ENCODE measurements at places on chromosomes 1 and 21.

DNA sequence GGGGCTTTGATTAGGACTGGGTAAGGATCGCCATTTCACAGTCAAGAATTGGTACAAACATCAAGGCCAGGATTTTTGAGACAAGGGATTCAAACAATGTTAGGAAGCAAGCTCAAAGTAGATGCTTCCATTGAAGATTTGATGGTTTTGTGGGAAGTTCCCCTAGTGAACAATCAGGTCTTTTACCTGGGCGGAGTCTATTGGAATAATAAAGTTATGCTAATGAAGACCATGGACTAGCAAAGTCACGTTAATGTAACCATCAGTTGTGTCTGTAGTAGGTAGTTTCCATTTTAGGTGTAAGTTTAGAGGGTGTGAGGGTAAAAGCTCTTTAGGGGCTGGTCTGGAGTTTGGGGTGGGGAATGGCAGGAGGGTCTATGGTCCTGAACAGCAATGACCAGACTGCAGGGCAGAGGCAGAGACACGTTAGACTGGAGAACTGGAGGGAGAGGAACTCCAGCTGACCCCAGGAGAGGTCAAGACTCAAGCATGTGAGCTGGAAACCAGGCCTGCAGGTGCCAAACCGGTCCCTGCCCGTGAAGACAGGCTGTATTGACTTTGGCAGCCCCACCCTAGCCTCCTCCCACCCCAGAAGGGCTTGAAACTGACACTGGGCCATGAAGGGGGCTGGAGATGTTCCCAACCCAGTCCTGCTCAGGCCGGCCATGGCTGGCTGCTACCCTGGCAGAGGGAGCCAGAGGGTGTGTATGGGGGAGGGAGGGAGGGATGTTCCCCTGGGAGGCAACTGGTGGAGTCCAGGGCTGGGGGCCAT is 36.0 kb upstream of the GPR37L1 start:
- H3K27me3 ChIP-seq = peaks cover 14% of the 10 kb centered on the region
- H3K36me3 ChIP-seq = no peaks in the 10 kb centered on the region
- no peak for DNase-seq
- no peak overlapping the region for H3K27ac ChIP-seq

DNA sequence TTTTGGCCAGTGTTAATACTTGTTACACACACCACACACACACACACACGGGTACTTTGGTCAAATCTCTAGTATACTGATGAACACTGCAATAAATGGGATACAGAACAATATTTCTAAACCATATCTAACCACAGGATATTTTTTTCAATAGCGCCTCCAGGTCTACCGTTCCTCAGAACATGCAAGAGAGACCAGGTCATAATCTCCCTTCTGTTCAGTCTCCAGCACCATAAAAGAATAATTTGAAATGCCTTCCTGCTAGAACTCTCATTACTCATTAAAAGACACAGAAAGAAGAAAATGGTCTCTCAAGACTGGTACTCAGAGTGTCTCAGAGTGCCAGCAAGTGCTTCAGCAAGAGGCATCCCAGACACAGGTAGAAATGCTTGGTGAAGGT is 11.5 kb upstream of the SLC44A3 start:
- H3K4me1 ChIP-seq = peaks cover 4% of the 10 kb centered on the region
- no peak overlapping the region for H3K4me3 ChIP-seq
- peaks cover 11% of the 10 kb centered on the region for H3K27me3 ChIP-seq
- H3K36me3 ChIP-seq = no peaks in the 10 kb centered on the region
- peak overlapping the region; percentile 4 for H3K27ac ChIP-seq

- no peaks in the 10 kb centered on the region for H3K36me3 ChIP-seq
- H3K27me3 ChIP-seq = peaks cover 7% of the 10 kb centered on the region
- H3K27ac ChIP-seq = no peak overlapping the region
- H3K4me3 ChIP-seq = no peak overlapping the region
- H3K4me1 ChIP-seq = no peaks in the 10 kb centered on the region
Measured at GRCh38 chr1:110538075-110538474, 19.1 kb upstream of the KCNA10 start.

GRCh38 chr1:26749458-26749857 is 38.3 kb upstream of the PIGV start:
- no peak for DNase-seq
- H3K4me3 ChIP-seq = no peak overlapping the region
- H3K27me3 ChIP-seq = no peaks in the 10 kb centered on the region
- peak overlapping the region; percentile 69 for H3K27ac ChIP-seq
- H3K4me1 ChIP-seq = peaks cover 95% of the 10 kb centered on the region

DNA sequence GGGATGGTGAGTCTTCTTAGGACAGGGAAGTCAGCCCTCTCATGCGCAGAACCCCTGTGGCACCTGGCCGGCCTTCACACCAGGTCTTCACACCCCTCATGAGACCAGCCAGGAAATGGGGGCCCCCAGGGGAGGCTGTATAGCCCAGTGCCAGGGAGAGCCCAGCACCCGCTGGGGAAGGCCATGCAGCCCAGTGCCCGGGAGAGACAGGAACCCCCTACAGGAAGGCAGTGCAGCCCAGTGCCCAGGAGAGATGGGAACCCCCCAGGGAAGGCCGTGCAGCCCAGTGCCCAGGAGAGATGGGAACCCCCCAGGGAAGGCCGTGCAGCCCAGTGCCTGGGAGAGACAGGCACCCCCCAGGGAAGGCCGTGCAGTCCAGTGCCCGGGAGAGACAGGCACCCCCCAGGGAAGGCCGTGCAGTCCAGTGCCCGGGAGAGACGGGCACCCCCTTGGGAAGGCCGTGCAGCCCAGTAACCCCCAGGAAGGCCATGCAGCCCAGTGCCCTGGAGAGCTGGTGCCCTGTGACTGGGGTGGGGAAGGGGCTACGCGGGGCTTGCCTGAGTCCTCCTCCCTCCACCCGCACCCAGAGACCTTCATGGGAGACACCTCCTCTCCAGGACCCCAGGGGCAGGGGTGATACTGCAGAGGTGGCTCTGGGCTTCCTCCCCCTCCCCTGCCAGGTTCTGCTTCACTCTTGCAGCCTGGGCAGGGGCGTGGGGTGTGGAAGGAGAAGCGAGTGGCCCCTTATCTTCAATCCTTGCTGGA is 110.5 kb upstream of the COL6A1 start:
- DNase-seq = no peak
- no peaks in the 10 kb centered on the region for H3K4me1 ChIP-seq
- peaks cover 7% of the 10 kb centered on the region for H3K27me3 ChIP-seq
- no peak overlapping the region for H3K27ac ChIP-seq

- DNase-seq = no peak
- H3K4me1 ChIP-seq = no peaks in the 10 kb centered on the region
- H3K27ac ChIP-seq = no peak overlapping the region
- no peak overlapping the region for H3K4me3 ChIP-seq
- no peaks in the 10 kb centered on the region for H3K27me3 ChIP-seq
- peaks cover 75% of the 10 kb centered on the region for H3K36me3 ChIP-seq
Measured at GRCh38 chr1:44290250-44291094, 64.6 kb downstream of the ERI3 start.

DNA sequence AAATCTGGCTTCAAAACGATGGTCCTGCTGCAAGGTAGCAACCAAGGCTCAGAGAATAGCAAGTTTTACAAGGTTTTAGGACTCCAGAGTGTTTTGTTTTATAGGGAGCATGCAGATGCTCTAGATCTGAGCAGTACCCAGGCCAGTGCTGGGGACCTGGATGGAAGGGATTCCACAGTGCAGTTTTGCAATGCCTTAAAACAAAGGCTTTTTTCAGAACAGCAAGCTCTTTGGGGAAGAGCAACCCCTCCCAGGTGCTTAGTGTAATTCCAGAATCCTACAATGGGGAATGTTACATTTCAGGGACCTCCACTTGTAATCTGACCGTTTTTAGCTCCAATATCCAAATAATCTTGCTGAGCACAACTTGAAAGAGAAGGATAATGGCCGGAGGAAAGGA is 6.7 kb downstream of the ROR1 start:
- peaks cover 53% of the 10 kb centered on the region for H3K27me3 ChIP-seq
- DNase-seq = no peak
- no peak overlapping the region for H3K27ac ChIP-seq
- H3K4me1 ChIP-seq = no peaks in the 10 kb centered on the region

DNA sequence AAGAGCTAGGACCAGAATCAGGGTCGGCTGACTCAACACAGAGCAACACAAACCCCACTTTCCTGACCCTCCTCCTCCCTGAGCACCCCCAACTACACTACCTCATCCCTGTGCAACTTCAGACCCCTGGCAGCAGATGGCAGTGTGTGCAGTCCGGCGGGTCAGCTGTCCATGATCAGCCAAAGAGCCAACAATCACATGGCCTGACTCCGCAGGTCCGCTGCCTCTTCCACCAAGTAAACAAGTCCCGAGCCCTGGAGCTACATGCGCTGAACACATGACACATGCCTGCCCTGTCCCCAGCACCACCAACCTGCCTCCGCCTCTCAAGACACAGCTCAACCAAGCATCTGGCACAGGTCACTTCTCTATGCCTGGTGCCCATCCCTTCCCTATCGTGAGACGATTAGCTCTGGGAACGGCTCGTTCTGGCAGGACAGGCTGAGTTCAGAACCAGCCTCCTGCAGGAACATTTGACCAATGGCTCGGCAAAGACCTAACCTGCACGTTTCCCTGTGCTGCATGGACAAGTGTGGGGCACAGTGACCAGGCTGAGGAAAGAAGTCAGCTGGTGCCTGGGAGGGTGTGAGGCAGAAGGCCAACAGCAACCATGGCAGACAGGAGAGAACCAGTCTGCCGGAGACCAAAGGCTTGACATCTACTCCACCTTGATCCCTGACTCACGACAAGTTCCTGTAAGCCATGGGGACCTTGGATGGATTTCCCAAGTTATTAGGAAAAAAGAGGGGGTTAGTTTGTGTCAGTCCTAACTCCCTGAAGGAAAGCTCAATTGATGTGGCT is 60.3 kb downstream of the CD46 start:
- H3K27ac ChIP-seq = peak overlapping the region; percentile 37
- DNase-seq = no peak
- H3K27me3 ChIP-seq = no peaks in the 10 kb centered on the region
- H3K4me1 ChIP-seq = peaks cover 42% of the 10 kb centered on the region
- peak overlapping the region; percentile 10 for H3K4me3 ChIP-seq

DNA sequence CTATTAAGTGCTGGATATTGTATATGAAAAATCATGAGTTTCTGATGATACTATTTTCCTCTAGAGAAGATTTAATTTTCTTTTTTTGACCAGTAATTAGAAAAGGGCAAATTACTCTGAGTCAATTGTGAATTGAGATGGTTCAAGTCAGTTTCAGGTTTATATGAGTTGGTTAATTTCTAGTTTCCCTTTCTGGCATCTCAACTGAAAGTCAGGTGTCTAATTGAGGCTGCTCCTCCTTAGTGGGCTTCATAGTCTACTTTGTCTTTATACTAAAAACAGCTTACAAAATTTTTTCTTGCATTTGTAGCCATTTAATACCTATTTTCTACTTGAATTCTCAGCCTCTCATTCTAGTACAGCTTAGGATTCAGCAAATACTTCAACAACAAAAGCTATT is 387.3 kb downstream of the RPS6KC1 start:
- no peaks in the 10 kb centered on the region for H3K4me1 ChIP-seq
- no peak for DNase-seq
- H3K4me3 ChIP-seq = no peak overlapping the region
- peaks cover 25% of the 10 kb centered on the region for H3K27me3 ChIP-seq
- no peak overlapping the region for H3K27ac ChIP-seq

- H3K4me3 ChIP-seq = peak overlapping the region; percentile 59
- no peaks in the 10 kb centered on the region for H3K36me3 ChIP-seq
- no peak for DNase-seq
- H3K27me3 ChIP-seq = no peaks in the 10 kb centered on the region
- H3K4me1 ChIP-seq = peaks cover 22% of the 10 kb centered on the region
Measured at GRCh38 chr1:147223740-147224615, 1.2 kb downstream of the FMO5 start.

- no peak for DNase-seq
- no peak overlapping the region for H3K27ac ChIP-seq
- peaks cover 28% of the 10 kb centered on the region for H3K27me3 ChIP-seq
- H3K4me3 ChIP-seq = no peak overlapping the region
- H3K4me1 ChIP-seq = no peaks in the 10 kb centered on the region
- H3K36me3 ChIP-seq = no peaks in the 10 kb centered on the region
Measured at GRCh38 chr1:47487850-47488450, 50.1 kb downstream of the FOXD2 start.

DNA sequence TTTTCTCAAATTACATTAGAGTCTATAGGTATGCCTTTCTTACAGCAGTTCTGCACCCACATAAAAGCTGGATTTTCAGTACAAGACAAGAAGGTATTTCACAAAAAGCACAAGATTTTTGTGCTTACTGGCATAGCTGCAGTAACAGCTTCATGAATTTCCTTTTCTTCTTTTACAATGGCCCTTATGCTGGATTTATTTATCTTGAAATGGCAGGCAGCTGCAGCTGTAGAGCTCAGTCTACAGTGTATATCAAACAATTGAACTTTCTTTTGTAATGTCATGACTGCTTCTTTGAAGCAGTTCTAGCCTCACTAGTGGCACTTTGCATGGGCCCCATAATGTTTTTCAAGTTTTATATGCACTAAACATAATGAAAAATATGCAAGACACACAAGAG is 510.2 kb downstream of the KCNT2 start:
- peaks cover 4% of the 10 kb centered on the region for H3K36me3 ChIP-seq
- H3K4me3 ChIP-seq = no peak overlapping the region
- no peaks in the 10 kb centered on the region for H3K4me1 ChIP-seq

DNA sequence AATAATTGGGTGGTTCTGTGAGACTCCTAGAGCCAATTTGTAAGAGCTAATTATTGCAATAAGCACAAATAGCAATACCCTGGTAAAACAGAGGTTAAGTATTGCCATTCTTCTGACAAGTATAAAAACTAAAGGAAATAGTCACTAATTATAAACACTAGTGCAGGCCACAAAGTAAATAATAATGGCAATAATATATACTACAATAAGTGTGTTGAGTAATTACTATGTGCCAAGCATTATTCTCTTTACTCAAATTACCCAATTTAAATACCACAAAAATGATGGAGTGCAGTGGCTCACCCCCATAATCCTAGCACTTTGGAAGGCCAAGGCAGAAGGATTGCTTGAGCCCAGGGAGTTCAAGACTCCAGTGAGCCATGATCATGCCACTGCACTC is 15.3 kb downstream of the ZMYM6 start:
- no peak for DNase-seq
- no peaks in the 10 kb centered on the region for H3K4me1 ChIP-seq
- no peaks in the 10 kb centered on the region for H3K36me3 ChIP-seq
- no peak overlapping the region for H3K27ac ChIP-seq
- H3K4me3 ChIP-seq = no peak overlapping the region

GRCh38 chr1:213415691-213416380 is 364.8 kb downstream of the RPS6KC1 start:
- no peak for DNase-seq
- no peaks in the 10 kb centered on the region for H3K27me3 ChIP-seq
- H3K27ac ChIP-seq = no peak overlapping the region
- H3K4me3 ChIP-seq = no peak overlapping the region
- H3K36me3 ChIP-seq = no peaks in the 10 kb centered on the region
- no peaks in the 10 kb centered on the region for H3K4me1 ChIP-seq

DNA sequence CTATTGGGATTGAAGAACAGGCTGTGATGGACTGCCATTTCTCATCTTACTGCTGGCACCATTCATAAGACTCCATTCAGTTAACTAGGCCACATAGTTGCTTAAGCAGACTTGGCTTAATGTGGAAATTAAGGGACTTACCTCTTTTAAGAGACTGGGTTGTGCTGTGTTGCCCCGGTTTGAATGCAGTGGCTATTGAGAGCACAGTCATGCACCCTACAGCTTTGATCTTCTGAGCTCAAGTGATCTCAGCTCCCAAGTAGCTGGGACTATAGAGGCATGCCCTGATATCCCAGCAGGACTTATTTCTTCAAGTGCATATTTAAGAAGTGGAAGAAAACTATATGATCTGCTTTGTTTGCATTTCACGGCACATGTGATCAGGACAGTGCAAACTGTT is 181.1 kb downstream of the RASAL2 start:
- H3K27ac ChIP-seq = no peak overlapping the region
- no peak for DNase-seq
- peaks cover 3% of the 10 kb centered on the region for H3K27me3 ChIP-seq
- no peaks in the 10 kb centered on the region for H3K4me1 ChIP-seq

GRCh38 chr1:106937104-106937503 is 119.4 kb upstream of the PRMT6 start:
- H3K27ac ChIP-seq = no peak overlapping the region
- no peaks in the 10 kb centered on the region for H3K36me3 ChIP-seq
- no peak for DNase-seq
- no peaks in the 10 kb centered on the region for H3K4me1 ChIP-seq
- H3K4me3 ChIP-seq = no peak overlapping the region

Data from naive thymus-derived CD8-positive, alpha-beta T cell (primary cell).